ENCODE measurements at places on chromosomes 16 and 17.

- DNase-seq = no peak
Observed at GRCh38 chr16:12627394-12627793, 176.3 kb downstream of the CPPED1 start.

DNA sequence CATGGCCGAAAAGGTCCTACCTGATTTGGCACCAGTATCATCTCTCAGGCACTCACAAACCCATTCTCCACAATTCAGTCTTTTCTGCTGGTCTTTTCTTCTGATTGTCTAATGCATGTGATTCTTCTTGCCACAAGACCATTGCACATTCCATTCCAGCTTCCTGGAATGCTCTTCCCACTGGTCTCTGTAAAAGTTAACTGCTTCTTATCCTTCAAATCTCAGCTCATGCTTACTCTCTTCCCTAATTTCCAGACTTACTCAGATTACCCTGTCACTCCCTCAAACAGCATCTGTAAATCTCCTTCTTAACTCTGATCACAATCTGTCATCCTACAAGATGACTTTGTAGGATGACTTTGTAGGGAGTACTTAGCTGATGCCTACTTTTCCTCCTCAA, 320.2 kb downstream of the MAP2K6 start:
- no peak for DNase-seq

GRCh38 chr17:15649861-15650421, 30.4 kb upstream of the FBXW10B start:
- DNase-seq = peak; percentile 70

- DNase-seq = peak; percentile 71
Observed at GRCh38 chr17:6435968-6436367, 1.0 kb upstream of the AIPL1 start.

GRCh38 chr16:86239381-86239780, 270.9 kb upstream of the FOXF1 start:
- DNase-seq = peak; percentile 13

DNA sequence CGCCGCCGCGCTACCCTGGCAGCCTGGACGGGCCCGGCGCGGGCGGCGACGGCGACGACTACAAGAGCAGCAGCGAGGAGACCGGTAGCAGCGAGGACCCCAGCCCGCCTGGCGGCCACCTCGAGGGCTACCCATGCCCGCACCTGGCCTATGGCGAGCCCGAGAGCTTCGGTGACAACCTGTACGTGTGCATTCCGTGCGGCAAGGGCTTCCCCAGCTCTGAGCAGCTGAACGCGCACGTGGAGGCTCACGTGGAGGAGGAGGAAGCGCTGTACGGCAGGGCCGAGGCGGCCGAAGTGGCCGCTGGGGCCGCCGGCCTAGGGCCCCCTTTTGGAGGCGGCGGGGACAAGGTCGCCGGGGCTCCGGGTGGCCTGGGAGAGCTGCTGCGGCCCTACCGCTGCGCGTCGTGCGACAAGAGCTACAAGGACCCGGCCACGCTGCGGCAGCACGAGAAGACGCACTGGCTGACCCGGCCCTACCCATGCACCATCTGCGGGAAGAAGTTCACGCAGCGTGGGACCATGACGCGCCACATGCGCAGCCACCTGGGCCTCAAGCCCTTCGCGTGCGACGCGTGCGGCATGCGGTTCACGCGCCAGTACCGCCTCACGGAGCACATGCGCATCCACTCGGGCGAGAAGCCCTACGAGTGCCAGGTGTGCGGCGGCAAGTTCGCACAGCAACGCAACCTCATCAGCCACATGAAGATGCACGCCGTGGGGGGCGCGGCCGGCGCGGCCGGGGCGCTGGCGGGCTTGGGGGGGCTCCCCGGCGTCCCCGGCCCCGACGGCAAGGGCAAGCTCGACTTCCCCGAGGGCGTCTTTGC, 3.1 kb downstream of the HIC1 start:
- DNase-seq = peak; percentile 64

DNA sequence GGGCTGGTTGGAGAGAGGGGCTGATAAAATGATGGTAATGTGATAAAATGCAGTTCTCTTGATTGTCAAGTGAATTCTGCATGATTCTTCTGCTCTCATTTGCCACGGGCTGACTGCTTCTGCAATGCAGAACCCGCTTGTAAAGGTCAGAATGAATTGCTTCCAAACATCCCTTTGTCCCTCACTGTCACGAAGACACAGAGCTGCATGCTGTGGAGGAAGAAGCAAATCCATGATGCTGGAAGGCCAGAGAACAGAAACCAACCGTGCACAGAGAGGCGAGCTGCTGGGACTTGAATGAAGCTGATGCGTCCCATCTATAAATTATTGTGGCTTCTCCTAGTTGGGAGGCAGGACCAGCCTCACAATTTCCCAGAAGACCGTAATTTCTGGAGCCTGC, 171.6 kb downstream of the PRKCB start:
- DNase-seq = no peak

GRCh38 chr17:18248300-18248731, 10.2 kb downstream of the FLII start:
- peak; percentile 45 for DNase-seq

- no peak for DNase-seq
Observed at GRCh38 chr17:82940226-82941020, 100.6 kb upstream of the ZNF750 start.

DNA sequence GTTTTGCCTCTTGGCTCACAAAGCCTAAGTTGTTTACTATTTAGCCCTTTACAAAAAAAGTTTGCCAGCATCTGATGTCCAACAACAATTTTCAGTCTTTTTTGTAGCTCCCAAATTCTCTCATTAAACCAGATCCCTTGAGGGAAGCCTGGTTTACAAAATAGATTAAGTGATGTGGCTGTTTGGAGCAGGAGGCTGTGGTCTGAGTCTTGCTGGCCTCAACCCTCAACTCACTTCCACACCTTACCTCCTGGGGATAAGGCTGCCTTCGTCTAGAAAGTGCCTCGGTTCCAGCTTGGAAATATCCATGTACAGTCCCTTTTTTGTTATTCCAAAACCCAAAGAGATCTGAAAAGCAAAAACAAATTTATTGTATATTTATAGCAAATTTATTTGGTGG, 138.4 kb downstream of the WWOX start:
- no peak for DNase-seq

DNA sequence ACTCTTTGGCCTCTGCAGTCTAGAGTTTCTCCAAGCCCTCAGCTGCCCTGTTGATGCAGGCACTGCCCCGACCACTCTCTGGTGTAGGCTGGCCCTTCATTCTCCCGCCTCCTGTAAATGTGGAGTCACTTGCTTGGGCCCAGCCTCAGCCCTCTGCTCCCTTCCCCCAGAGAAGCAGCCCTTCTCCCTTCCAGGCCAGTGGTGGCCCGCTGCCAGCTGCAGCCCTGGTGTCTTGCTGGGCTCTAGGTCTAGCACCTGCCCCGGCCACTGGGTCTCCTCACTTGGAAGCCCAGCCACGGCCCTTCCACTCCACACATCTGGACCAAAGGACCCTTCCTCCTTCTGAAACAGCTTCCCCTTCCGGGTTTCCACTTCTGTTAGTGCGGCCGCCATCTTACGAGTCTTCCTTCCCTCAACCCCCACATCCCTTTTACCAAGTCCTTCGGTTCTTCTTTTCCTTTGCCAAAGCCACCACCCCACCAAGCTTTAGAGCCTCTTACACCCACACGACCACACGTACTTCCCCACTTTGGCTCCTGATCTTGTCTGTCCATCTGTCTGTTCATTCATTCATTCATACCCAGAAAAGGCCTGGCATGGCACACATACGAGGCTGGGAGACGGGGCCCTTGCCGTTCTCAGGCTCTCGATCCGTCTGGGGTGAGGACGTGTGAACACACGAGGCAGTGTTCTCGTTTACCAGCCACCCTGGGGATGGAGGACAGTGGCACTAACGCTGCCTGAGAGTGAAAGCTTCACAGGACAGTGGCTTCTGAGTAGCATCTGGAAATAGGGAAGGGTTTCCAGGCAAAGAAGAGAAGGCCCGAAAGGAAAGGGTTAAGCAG, 68.0 kb downstream of the ABR start:
- DNase-seq = no peak

DNA sequence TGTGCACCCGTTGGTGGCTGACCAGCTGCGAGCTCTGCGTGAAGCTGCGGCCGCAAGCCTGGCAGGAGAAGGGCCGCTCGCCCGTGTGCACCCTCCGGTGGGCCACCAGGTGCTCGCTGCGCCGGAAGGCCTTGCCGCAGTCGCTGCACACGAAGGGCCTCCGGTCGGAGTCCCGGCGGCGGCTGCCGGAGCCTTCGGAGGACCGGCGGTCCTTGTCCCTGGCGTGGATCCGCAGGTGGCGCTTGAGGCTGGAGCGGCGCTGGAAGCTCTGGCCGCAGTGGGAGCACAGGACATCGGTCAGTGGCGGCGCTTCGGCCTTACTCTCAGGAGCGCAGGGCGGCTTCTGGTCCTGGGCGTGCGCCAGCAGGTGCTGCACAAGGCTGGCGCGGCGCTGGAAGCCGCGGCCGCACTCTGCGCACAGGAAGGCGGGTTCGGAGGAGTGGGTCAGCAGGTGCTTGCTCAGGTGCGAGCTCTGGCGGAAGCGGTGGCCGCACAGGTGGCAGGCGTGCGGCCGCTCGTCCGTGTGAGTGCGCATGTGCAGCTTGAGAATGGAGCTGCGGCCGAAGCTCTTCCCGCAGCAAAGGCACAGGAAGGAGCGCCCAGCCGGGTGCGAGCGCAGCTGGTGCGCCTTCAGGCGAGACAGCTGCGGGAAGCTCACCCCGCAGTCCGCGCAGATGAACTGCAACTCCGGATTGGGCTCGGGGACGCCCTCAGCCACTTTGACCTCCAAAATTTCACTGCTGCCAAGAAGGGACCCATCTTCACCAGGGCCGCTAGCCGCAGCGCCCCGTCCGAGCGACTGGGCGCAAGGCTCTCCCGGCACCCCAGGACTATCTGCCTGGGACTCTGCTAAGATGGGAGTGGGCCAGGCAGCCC, 9.1 kb downstream of the ZSCAN10 start:
- DNase-seq = no peak

- no peak for DNase-seq
Observed at GRCh38 chr17:21388066-21388465, 11.9 kb downstream of the KCNJ12 start.

DNA sequence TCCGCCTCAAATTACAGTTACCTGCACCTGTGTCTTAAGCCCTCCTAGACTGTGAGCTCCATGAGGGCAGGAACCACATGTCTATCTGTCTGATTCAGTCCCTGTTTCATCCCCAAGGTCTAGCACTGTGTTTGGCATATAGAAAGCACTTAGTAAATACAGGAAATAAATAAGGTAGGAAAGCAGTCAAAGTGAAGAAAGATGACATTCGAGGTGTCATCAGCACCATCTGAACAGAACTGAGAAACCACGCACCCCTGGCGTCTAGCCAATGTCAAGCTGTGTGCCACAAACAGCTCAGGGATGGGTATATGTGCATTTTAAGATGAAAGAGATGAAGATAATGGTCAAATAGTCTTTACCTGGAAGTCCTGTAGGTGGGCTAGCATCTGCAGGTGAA, 79.6 kb upstream of the ATP2A3 start:
- DNase-seq = peak; percentile 32

All from Peyer's patch (tissue), 4 donors.